ENCODE measurements at places on chromosomes 2 and 18.

GRCh38 chr2:216014006-216014405 lies 655 bp upstream of the MREG start:
- no peak for DNase-seq

DNA sequence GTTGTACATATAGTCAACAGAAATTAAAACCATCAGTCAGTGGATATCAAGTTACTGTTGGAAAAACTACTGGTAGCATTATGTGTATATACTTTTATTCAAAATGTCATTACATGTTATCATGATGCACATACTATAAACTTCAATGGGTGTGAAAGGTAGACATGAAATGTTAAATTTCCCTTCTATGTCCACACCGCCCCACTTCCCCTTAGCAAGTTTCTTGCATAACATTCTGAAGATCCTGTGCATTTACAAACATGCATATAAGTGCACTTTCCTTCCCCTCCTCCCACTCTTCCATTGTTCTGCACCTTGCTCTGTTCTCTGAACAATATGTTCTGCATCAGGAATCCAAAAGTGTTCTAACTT lies 16.6 kb upstream of the HK2 start:
- DNase-seq, result no peak

- no peak for DNase-seq
Observed at GRCh38 chr2:72442270-72442669, 294.6 kb upstream of the CYP26B1 start.

DNA sequence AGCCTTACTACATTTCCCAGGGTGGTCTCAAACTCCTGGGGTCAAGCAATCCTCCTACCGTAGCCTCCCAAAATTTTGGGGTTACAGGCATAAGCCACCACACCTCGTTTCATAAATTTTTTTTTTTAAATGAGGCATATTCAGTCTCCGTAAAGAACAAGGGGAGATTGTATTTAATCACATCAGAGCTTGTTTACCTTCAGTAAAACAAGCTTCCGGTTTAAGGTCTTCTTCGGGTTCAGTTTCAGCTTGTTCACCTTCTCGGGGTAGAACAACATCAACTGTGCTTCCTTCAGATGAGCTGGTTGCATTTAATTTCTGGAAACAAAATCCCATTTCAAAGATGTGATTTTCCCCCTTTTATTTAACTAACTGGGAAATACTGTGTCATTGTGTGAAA lies 88.6 kb downstream of the SCN3A start:
- no peak for DNase-seq

GRCh38 chr2:85909005-85909404 lies 20.2 kb upstream of the ST3GAL5 start:
- no peak for DNase-seq

DNA sequence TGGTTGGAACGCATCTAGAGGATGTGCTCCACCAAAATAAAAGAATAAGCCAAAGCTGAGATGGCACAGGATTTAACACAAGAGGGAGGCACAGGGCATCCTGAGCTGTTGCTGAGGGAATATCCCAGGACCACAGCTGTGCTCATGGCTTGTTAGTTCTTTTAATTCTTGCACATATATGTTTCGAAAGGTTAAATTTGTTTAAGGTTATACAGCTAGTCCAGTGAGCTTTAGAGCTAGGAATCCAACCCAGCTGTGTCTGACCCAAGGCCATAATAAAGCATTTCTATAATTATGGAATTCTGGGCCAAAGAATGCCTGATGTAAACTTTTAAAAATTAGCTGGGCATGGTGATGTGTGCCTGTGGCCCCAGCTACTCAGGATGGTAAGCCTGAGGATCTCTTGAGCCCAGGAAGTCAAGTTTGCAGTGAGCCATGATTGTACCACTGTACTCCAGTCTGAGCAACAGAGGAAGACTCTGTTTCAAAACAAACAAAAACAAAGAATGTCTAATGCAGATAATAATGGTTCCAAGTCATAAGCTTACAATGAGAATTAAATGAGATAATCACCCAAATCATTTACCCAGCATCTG lies 66.4 kb upstream of the CCBE1 start:
- DNase-seq, result no peak

- DNase-seq, result peak; percentile 46
Observed at GRCh38 chr2:218396688-218397462, 2.8 kb upstream of the CTDSP1 start.

- no peak for DNase-seq
Observed at GRCh38 chr2:30194421-30194820, 36.9 kb upstream of the LBH start.

DNA sequence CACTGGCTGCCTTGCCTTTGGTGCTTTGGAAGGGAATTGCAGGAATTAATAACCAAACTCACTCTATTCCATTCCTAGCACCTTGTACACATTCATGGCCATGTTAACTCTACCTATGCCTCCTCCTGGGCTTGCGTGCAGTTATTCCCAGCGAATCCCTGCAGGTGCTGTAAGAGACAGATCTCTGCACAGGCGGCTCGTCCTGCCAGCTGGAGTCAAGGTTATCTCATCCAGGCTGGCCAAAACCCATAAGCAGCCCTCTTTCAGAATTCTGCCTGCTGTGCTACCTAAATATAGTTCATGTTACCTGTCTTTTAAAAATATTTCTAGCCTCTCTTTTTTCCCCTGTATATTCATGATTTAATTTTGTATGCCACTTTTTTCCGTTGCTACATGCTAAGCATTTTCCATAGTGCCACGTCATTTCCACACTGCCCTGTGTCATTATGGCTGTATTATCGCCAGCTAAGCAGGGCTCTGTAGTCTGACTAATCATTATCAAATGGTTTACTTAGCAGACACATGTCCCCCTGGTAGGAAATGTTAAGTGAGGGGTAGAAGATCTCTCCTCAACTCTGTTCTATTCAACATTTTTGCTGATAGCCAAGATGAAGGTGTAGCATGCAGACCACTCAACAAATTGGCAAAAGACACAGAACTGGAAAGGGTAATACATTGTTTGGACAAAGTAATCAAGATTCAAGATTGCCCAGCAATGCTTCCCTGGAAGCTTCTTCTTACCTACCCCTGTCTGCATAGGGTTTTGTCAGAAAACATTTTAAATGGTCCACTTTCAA lies 79.7 kb upstream of the TAF1B start:
- DNase-seq, result no peak

- no peak for DNase-seq
Observed at GRCh38 chr2:127451981-127452380, 33.8 kb downstream of the PROC start.

GRCh38 chr2:174774886-174775285 lies 10.6 kb upstream of the CHRNA1 start:
- DNase-seq, result no peak

- peak; percentile 59 for DNase-seq
Observed at GRCh38 chr2:207337234-207338219, 171.8 kb upstream of the KLF7 start.

GRCh38 chr2:204069804-204070203 lies 133.2 kb downstream of the ICOS start:
- DNase-seq, result no peak

- no peak for DNase-seq
Observed at GRCh38 chr2:135074216-135074615, 22.1 kb downstream of the RAB3GAP1 start.

- DNase-seq, result no peak
Observed at GRCh38 chr2:168599738-168600137, 143.7 kb downstream of the CERS6 start.

GRCh38 chr2:39706945-39707344 lies 41.2 kb downstream of the TMEM178A start:
- no peak for DNase-seq

DNA sequence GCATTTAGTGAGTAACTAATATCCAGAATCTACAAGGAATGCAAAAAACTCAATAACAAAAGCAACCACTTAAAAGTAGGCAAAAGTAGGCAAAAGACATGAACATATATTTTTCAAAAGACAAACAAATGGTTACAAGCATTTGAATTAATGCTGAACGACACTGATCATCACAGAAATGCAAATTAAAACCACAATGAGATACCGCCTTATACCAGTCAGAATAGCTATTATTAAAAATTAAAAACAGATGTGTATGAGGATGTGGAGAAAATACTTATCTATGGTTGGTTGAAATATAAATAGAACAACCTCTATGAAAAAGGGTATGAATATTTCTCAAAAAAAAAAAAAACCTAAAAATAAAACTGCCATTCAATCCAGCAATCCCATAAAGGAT lies 51.7 kb downstream of the SNTG2 start:
- no peak for DNase-seq

DNA sequence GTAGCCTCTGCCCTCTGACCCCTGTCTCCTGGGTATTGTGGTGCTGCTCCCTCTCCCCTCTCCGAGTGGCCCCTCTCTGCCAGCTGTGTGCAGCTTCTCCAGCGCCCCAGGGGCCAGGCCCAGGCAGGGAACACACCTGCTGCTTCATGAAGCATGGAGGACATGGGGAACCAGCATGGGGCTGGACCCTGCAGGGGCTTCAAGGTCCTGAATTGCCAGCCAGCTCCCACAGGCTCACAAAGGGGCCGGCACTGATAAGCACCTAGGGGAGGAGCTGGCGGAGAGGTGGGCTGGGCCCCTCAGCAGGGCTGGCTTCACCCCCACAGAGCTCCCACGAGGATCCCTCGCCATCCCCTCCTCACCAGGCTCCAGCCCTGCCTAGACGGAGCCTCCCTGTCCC lies 77.4 kb upstream of the GPC1 start:
- DNase-seq, result no peak

- DNase-seq, result no peak
Observed at GRCh38 chr2:125185691-125186270, 1160.7 kb downstream of the CNTNAP5 start.

DNA sequence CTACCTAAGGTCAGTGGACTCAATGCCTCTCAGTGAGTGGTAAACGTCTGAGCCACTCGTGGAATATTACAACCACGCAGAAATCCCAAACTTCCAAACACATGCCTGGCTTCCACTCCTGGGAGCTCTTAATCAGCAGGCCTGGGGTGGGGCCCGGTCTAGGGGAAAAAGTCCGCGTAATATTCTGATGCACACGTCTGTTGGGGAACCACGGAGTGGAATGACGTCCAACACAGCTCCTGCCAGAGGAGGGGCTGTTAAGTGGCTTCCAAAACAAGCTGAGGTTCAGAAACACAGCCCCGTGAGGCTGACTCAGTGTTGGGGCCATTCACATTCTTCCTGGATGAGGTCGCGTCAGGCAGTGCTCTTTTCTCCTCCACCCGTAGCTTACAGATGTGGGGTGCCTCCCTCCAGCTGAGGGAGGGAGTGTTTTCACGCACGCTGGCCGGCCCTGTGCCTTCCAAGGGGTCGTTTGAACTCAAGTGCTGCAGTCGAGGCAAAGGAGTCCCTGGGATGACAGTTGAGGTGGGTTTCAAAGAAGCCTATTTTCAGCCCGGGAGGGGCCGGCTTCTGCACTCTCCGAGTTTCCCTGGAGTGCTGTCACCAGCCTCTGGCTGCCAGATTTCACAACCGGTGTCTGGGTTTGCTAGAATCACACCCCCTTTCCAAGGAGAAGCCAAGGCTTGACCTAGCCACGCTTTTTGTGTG lies 73.1 kb downstream of the ACKR3 start:
- DNase-seq, result peak; percentile 98

GRCh38 chr2:4381049-4381448 lies 677.7 kb downstream of the DCDC2C start:
- no peak for DNase-seq

DNA sequence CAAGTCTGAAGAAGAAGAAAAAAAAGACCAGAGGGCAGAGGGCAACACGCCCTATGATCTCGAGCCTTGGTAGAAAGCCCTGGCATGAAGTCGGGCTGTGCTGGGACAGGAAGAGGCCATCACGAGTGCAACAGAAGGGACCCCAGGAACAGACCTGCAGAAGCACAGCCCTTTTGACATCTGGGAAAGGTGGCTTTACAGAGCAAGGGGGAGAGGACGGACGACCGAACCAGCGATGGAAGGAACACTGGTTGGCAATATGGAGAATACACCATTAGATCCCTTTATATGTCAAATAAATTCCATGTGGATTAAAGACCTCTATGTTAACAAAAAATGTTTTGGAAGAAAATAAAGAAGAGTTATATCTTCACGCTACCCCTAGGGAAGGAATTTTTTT lies 10.7 kb downstream of the KIF1A start:
- DNase-seq, result no peak

- DNase-seq, result no peak
Observed at GRCh38 chr18:26706911-26707351, 158.6 kb downstream of the AQP4 start.

DNA sequence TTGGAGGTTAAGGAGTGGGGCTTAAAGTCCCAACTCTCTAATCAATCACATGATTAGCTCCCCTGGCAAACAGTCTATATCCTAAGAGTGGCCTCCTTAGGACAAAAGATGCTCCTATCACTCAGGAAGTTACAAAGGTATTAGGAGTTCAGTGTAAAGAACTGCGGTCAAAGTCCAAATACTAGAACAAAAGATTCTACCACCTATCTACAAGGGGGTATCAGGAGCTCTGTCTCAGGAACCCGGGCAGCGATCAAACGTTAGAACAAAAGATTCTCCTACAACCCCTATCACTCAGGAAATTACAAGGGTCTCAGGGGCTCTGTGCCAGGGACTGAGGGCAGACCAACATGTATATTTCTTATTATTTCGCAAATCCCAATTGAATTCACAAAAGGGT lies 58.0 kb downstream of the DTNB start:
- no peak for DNase-seq

DNA sequence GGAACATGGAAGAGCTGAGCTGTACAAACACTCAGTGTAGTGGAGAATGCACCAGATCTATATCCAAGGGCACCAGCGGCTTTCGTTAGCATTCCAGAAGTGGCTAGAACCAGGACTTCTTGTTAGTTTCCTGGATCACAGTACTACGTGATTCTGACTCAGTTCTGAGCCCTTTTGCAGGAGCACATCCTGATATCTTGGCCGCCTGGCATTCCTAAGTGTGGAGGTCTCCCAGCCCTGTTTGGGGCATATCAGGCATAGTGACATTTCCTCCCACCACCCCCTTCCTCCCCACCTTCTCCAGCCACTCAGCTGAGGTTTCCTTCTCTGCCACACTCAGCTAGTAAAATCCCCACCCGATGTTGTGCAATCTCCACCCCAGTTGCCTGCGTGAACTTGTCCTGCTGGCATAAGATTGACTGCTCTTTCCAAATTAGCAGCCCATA lies 63.4 kb downstream of the BMP10 start:
- no peak for DNase-seq

DNA sequence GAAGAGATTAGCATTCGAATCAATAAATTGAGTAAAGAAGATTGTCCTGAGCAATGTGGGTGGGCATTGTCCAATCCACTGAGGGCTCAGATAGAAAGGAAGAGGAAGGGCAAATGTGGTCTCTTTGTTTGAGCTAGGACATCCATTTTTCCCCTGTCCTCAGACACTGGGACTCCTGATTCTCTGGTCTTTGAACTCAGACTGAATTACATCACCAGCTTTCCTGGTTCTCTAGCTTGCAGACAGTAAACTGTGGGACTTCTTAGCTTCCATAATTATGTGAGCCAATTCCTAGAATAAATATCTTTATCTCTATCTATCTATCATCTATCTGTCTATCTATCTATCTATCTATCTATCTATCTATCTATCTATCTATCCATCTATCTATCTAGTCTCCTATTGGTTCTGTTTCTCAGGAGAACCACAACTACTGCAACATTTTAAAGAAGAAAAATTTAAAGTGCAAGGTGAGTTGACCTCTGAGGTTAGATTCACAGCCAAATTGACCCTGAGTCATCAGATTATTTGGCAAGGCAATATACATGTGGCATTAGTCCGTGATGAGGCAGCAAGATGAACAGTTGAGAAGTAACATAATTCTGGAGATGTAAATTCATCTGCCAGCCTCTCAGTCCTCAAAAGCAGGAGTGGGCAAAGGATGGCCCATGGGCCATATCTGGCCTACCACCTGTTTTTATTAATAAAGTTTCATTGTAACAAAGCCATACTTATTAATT lies 191.4 kb downstream of the PDE11A start:
- no peak for DNase-seq

GRCh38 chr2:79084495-79085135 lies 3.2 kb downstream of the REG1B start:
- no peak for DNase-seq

Measured in brain microvascular endothelial cell (primary cell).